Stimulated activated naive CD4-positive, alpha-beta T cell treated with Interleukin-2 at 50 U/mL for 16 hours (primary cell): ENCODE measurements at places on chromosomes 3 and 15.
A peak's percentile ranks its signal among the peaks of the same experiment; 100 is the strongest.

DNA sequence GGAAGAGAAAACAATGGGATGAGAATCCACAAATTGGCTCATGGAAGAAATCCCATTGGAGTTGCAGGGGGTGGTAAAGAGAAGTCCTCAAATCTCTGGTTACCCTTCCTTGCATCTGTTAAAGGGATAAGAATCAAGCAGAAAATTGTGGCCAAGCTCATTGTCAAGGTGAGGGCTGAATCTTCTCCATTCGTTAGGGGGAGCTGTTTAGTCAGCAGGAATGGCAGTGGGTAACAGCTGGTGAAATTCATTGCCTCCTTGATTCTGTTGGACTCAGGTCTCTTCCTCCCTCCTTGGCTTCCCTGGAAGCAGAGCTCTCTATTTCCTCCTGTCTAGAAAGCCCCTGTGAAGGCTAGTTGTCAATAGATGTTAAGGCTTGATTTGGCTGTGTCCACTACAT, 343.1 kb upstream of the SEMA6D start:
- DNase-seq, result no peak

GRCh38 chr15:33292717-33293307, 18.0 kb upstream of the RYR3 start:
- peak; percentile 14 for DNase-seq

GRCh38 chr15:60760646-60761504, 281.9 kb upstream of the ICE2 start:
- peak; percentile 9 for DNase-seq

DNA sequence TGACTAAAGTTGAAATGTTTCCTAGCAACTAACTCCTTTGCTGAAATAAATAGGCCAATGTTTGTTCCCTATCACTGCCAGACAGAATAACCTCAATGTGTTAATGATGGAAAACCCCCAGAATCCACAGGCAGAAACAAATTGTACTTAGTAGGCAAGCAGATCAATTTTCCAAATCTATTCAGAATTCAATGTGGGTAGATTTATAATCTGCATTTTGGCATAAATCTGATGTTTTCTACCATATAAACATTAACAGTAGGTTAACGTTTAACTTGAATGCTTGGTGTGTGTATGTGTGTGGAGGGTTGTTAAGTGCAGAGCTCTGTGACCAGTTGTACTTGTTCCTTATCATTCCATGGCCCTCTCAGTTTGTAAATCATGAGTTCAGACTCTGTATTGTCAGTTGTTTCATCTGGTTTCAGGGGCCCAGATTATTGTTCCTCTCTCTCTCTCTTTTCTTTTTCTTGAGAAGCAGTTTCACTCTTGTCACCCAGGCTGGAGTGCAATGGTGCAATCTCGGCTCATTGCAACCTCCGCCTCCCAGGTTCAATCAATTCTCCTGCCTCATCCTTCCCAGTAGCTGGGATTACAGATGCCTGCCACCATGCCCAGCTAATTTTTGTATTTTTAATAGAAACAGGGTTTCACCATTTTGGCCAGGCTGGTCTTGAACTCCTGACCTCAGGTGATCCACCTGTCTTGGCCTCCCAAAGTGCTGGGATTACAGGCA, 32.8 kb downstream of the PLSCR1 start:
- DNase-seq, result no peak

DNA sequence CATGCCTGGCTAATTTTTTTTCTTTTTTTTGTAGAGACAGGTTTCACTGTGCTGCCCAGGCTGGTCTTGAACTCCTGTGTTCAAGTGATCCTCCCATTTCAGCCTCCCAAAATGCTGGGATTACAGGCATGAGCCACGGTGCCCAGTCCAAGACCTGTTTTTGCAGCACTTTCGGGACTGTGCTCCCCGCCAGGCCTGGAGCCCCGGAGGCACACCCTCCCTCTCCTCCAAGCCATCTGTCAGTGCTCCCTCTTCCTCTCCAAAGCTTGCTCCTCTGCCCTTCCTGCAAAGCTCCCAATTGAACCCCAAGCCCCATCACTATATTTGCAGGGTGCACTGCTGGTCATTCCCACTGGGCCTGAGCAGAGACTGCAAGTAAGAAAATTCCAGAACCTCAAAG, 98.1 kb downstream of the CORO2B start:
- no peak for DNase-seq

- DNase-seq, result no peak
These were observed 95.9 kb downstream of the TMEM266 start for GRCh38 chr15:76155731-76156130.

DNA sequence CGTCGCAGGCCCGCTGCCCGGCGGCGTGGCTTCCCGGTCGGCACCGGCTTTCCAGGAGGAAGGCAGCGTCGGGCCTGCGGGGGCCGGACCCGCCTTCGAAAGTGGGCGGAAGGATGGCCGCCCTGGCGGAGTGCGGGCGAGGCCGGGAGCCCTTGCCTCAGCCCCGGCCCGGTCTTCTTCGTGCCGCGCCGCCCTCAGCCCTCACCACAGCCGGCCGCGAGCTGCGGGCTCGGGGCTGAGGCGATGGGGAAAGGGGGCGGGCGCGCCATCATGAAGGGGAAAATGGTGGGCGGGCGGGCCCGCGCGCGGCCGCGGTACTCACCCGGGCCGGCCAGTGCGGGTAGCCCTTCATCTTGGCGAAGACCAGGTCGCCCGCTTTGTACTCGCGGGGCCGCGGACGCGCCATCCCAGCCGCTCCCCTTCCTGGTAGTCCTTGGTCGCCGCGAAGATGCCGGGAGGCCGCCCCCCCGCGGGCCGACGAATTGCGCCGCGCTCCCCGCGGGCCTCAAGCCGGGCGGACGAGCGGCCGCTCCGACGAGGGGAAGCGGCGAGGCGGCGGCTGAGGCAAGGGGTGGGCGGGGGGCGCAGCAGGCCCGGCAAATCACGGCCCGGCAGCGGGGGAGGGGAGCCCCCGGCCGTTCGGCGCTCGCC, 489 bp downstream of the HDGFL3 start:
- no peak for DNase-seq
